ENCODE measurements at places on chromosomes 12 and 14.

GRCh38 chr14:99784508-99784907 is 8.7 kb upstream of the EML1 start:
- no peak for DNase-seq

GRCh38 chr14:36997843-36998242 is 174.6 kb downstream of the SLC25A21 start:
- no peak for DNase-seq

- no peak for DNase-seq
Observed at GRCh38 chr12:89064151-89064550, 288.1 kb downstream of the DUSP6 start.

DNA sequence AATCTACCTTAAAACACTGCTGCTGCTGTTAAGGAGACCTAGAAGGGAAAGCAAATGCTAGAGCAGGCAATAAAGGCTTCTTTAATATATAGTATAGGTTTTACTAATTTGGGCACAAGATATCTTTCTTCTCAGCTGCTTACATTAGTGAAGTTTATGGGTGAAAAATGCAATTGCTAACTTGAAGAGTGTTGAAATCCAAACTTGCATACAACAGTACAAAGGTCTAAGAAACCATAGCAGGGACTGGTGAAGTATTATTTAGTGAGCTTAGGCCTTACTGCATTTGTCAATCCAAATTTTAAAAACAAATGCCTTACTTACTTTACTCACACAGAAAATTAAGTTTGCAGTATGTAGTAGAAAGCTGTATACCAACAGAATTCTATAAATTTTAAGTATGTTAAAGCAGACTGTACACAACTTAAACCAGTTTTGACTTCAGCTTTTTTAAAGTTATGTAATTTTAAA is 1.4 kb upstream of the AP4S1 start:
- DNase-seq = no peak

DNA sequence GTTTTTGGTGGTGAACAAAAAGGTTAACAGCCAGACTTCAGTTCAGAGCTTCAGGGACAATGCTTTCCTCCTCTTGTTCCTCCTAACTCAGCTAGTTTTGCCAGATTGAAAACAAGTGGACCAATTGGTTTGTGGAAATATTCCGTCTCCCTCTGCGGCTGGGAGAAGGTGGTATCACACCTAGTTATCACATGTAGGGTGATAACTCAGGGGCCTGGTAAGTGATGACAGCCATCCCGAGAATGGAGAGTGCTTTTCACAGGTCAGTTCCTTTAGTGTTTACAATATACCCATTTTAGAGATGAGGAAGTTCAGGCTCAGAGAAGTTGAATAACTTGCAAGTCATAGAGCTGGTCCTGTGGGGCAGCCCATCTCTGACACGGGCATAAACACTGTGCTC is 60.7 kb upstream of the DICER1 start:
- DNase-seq = no peak

DNA sequence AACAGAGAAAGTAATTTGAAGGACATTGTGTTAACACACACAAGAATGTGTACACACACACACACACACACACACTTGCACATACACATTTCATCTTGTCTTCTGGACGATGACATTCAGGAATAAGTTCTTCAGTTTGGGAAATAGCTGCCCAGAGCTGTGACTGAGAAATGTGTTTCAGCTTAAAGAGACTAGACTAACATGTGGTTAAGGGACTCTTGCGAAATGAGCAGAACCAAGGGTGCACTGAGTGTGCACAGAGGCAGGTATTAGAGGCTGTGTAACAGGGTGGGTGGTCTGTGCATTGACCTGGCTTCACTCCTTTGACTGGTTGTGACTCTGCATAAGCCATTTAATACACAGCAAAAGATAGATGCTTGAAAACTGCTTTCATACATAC is 29.4 kb upstream of the KCNA5 start:
- DNase-seq = no peak

- DNase-seq = peak; percentile 75
Observed at GRCh38 chr12:2583091-2583497, 211.7 kb upstream of the FKBP4 start.

GRCh38 chr14:105737504-105738246 is 211.3 kb downstream of the TMEM121 start:
- DNase-seq = no peak

- no peak for DNase-seq
Observed at GRCh38 chr14:89219051-89219450, 198.0 kb downstream of the FOXN3 start.

- DNase-seq = no peak
Observed at GRCh38 chr14:85675957-85676356, 146.0 kb downstream of the FLRT2 start.

Measured in stimulated activated naive CD8-positive, alpha-beta T cell treated with anti-CD3 and anti-CD28 coated beads, Interleukin-15, Interleukin-2, amounts not matched to agents 100 U/mL and 50 U/mL, for 24 hours (primary cell).